ENCODE measurements at places on chromosomes 16 and 17.

DNA sequence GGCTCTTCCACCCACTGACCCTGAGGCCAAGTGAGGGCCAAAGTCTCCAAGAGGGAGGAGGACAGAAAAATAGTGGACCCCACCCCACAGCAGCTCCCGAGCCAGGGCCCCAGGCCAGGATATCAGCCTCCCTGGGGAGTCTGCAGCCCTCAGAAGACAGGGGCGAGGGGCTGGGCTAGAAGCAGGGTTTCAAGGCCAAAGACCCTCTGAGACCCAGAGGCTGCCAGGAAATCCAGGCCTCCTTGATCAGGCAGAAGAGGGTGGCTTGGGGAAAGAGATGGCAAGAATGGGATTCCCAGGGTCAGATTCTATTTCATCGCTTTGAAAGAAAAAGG is 156.1 kb downstream of the ZNF423 start:
- no peak for DNase-seq

DNA sequence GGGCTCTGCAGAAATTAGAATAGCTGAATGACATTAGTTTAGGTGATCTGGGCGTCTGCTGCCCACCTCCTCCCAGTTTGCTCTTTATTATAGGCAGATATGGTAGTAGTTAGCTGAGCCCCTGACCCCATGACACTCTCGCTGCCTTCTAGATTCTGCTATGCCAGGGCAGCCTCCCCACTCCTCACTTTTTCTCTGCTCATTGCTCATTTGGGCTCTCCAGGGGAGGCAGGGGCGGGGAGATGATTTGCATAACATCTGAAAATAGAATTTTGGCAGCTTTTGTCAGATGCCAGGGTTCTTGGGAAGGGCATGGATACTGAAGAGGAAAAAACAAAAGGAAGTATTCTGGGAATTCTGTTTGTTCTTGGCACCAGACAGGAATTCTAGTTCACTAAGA is 78.0 kb upstream of the GAS7 start:
- no peak for DNase-seq

DNA sequence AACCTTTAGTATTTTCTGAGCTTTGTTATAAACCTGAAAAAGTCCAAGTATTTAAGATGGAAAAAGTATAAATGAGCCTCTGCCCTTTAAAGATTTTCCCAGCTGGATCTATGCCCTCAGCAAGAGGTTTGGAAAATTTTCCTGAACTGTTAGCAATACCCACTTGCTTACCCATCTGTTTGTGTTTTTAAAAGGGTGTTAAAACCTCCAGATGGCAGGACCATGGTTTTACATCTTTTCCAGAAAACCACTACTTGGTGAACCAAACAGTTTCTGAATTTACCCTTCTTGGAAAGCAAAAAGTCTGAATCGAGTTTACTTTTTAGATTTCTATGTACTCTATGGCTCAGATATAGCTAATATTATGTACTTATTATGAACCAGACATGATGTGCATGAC is 719 bp downstream of the PMFBP1 start:
- DNase-seq: no peak

DNA sequence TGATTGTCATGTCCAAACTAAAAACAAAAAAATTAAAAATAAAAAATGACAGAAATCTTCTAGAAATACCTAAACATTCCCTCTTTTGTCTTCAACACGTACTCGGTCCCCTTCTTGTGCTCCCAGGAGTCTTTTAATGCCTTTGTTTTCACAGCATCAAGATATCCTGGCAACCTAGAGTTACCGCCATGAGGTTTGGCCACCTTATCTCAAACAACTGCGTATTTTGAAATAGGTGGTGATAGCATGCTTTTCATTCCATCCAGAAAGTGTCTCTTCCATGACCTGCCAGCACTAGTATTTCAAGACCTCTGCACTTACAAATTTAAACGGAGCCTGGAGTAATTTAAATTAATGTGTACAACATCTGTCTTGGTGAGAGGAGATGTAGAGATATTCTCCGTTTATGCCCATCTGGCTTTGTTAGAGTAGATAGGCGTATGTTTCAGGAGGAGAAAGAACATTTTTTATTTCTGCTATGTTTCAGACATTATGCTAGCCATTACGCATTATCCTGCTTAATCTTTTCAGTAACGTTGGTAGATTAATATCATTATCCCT is 42.0 kb downstream of the RBFOX1 start:
- DNase-seq: no peak

DNA sequence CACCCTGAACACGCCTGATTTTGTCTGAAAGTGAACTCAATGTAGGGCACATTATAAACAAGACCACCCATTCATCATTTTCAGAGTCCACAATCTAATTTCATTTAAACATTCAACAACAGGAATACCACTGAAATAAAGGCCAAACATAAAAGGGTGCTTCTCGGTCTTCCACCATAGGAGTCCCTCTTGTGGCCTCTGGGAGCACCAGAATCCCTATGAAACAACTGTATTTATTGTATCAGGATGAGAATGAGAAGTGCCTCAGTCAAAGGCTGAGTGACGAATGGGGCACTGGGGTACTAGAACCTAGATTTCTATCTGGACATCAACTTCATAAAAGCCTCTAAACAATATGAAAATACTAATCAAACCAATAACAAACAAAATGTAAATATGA is 40.4 kb downstream of the NXPH3 start:
- no peak for DNase-seq

- no peak for DNase-seq
These were observed 11.8 kb downstream of the POLR2A start for GRCh38 chr17:7495906-7496434.

- no peak for DNase-seq
These were observed 184.1 kb upstream of the ZFHX3 start for GRCh38 chr16:73231944-73232554.

DNA sequence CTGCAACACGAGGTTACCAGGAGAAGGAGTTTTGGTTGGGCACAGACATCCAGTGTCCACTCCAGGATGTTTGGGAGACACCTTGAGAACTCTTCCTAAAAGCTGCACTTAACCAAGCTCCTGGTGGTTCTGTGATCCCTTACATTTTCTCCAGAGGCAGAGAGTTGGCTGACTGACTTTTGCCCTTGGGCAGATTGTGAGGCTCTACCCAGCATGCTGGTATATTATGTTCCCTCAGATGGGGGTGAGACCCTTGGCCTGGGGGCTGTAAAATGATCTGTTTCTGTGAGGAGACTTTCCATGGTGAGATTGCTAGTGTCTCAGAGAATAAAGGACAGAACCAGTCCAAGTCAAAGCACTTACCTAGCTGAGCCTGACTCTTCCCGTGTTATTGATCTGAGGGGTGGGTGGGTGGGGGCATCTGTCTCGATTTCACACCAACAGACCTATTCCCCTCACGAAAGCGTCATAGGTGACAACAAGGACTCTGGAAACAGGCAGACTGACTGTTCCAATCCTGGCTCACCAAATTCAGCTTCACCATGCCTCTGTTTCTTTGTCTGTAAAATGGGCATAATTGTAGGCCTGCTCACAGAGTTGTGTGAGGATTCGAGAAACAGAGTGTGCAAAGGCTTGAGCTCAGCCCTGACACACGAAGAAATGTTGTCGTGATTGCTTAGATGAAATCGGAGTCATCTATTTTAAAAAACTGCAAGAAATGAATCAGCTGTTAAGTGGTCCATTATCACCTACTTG is 12.2 kb downstream of the USB1 start:
- DNase-seq: no peak

GRCh38 chr17:61088556-61088955 is 311.1 kb upstream of the TBX2 start:
- DNase-seq: no peak

DNA sequence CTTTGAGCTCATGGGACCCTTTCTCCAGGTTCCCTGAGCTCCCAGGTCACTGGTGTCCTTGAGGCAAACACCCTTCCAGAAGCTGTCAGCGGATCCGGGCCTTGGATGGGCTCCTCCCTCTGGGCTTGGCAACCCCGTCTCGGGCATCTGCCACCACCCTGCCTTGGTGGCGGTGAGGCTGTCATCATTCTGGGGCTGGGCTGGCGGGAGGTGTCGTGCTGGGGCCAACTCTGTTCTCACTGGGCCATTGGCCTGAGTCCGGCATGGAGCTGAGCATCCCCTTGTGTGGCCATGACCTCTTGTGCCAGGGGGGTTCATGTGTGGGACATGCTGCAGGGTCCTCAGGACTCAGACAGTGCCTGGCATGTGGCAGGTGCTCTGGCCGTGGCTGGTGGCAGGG is 197.6 kb downstream of the LAT start:
- no peak for DNase-seq

DNA sequence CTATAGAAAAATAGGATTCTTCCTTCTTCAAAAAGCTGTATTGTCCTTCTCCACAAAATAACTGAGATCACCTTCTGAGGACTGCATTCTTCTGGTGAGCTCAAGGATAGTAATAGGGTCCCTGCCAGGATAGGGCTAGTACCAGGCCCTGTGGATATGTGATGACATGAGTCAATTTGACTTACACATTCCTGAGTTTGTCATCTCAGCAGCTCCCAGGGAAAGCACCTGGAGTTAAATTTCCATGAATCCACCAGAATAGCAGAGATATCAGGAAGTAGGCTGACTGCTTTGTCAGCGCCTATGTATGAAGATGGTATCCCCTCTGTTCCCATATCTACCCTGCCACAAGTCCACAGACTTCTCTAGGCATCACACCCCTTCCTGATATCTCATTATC is 225.8 kb downstream of the PMP22 start:
- no peak for DNase-seq

DNA sequence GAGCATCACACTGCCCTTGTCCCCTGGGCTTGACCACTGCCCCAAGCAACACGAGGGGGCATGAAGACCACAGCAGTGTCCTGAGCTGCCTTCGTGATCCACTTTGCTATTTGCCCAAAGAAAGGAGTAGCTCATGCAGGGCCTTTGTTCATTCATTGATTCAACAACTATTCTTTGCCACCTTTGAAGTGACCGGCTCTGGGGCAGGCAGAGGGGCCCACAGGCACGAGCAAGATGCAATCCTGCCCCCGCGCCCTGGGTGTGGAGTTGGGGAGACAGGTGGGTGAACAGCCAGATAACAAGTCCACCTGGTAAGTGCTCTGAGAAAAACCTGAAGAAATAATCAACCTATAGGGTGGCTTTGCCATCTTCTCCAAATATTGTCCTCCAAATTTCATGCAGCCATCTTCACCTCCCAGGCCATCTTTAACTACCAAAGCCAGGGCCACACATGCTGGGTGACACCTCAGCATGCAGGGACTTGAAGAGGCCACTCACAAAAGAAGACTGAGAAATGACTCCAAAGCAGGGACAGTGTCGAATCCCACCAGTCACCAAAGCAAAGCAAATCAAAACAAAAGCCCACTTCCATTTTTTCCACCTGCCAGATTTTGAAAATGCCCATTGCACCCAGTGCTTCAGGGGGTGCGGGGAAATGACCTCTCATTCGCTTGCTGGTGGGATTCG is 18.2 kb upstream of the RBFOX3 start:
- no peak for DNase-seq

DNA sequence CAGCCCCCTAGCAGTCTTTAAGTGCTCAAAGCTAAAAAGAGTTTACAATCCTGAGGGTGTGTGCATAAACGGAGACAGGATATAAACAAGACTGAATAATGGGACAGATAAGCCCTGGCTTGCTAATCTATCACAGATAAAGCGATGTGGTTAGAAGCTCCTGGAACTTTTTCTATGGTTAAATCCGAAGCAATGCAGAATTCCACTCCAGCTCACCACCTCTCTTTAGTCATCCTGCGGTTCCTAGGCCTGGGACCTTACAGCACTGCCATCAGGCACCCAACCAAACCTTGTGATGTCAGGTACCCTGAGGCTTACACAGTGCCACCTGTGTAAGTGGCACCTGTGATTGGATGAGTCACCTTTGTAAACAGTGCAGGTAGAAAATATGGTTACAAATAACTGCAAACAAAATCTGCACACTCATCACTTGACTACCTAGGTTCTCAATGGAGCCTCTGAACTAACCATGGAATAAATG is 31.5 kb upstream of the B4GALNT2 start:
- no peak for DNase-seq

- no peak for DNase-seq
These were observed 14.4 kb downstream of the MMP15 start for GRCh38 chr16:58039829-58040495.

- DNase-seq: no peak
These were observed 30.2 kb downstream of the ZFPM1 start for GRCh38 chr16:88483392-88483641.

- DNase-seq: no peak
These were observed 40.2 kb downstream of the SMG6 start for GRCh38 chr17:2263183-2264066.

DNA sequence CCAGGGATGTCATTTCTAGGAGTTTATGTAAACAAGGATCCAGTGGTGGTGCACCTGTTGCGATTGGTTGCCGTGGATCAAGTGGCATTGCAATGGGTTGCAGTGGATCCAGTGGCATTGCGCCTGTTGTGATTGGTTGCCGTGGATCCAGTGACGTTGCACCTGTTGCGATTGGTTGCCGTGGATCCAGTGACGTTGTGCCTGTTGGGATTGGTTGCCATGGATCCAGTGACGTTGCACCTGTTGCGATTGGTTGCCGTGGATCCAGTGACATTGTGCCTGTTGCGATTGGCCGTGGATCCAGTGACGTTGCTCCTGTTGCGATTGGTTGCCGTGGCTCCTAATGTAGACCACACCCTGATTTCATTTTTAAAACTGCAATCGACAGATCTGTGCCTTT is 56.2 kb upstream of the CRISPLD2 start:
- DNase-seq: no peak

- no peak for DNase-seq
These were observed 587.7 kb upstream of the HSBP1 start for GRCh38 chr16:83220066-83220465.

DNA sequence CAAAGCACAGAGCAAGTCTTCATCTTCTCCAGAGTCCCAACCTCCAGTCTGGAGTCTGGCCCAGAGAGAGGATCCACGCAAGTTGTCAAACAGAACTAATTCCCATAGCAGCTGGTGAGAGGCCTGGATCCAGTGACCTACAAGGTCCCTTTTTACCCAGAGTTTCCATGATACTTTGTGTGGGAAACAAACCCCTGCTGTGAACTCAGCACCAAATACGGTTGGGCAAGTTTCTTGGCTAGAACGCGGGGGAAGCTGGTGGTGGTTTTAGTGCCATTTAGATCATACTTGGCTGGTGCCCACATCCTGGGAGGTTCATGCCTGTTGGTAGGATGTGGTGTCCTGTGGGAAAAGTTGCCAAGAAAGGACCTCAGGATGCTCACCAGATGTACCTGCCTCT is 18.1 kb downstream of the TMC7 start:
- no peak for DNase-seq

- DNase-seq: no peak
These were observed 9.3 kb downstream of the NUBP1 start for GRCh38 chr16:10752843-10753523.

DNA sequence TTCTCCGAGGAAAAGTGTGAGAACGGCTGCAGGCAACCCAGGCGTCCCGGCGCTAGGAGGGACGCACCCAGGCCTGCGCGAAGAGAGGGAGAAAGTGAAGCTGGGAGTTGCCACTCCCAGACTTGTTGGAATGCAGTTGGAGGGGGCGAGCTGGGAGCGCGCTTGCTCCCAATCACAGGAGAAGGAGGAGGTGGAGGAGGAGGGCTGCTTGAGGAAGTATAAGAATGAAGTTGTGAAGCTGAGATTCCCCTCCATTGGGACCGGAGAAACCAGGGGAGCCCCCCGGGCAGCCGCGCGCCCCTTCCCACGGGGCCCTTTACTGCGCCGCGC is at the start of gene ERBB2:
TSS of gene ERBB2 (plus strand) at position 247 of the 330 bp plus-strand sequence. CDS start 175 bp downstream, outside the sequence.
- no peak for DNase-seq

- no peak for DNase-seq
These were observed 61.1 kb downstream of the ADAMTS18 start for GRCh38 chr16:77373726-77374125.

- DNase-seq: no peak
These were observed 10.5 kb downstream of the POLDIP2 start for GRCh38 chr17:28346746-28347246.
